ENCODE measurements at places on chromosomes 7 and 10.

DNA sequence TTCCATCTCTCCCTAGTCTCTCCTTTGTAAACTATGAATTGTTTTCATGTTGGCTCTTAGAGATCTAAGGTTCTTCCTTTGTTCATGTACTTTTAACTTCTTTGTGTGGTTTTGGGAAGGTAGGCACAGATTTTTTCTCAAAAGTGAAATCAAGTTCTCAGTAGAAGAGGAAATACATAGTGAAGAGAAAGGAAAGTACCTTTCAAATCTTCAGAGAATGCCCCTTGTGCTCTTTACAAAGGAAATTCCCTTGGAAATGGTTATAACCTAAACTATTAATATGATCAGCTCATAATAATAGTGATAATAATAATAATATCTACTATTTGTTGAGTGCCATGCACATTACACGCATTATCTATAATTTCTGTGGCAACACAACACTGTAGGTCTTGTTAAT, 318.5 kb downstream of the PRPF18 start:
- DNase-seq = no peak

DNA sequence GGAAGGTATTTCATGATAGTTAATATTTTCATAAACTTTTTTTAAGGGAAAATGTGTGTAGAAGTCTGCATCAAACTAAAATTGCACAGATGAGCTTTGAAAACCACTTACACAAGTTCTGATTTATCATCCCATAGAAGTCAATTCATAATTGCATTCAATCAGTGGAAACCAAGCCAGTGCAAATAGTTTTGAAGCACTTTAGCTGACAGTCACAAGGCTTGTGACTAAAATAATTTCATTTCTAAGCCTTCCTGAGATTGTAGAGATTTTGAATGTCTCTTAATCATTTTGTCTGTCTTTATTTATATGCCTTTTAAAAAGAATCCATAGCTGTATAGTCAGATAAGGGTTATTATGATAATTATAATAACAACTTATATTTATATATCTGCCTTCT, 41.4 kb downstream of the EXOC4 start:
- no peak for DNase-seq

DNA sequence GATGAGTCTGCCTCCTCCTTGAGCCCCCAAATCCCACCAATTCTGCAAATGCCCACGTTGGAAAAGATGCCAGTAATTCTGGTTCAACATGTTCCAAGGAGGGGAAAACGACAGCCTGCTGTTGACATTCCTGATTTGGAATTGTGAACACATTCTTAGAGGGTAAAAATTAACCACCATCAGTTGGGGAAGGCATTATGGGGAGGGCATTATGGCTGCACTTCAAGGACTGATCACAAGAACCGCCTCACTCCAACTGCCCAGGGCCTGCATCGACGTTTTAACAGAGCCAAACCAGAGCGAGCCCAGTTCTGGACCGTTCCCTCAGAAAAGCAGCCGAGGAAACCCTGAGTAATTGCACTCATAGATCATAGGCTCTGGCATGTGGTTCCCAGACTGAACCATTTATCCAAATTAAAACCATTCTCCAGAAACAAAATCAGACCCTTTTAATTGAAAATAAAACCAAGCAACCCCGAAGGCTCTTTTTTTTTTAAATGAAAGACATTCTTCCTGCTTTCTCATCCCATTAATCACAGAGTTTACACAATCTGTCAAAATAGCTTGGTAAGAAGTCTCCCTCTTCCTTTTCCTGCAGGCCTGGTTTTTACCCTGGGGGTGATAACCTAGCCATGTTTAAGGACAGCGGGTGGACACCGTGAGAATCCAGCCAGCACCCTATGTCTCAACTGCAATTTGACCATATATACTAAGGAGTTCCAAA, 8.0 kb downstream of the TNS3 start:
- no peak for DNase-seq

DNA sequence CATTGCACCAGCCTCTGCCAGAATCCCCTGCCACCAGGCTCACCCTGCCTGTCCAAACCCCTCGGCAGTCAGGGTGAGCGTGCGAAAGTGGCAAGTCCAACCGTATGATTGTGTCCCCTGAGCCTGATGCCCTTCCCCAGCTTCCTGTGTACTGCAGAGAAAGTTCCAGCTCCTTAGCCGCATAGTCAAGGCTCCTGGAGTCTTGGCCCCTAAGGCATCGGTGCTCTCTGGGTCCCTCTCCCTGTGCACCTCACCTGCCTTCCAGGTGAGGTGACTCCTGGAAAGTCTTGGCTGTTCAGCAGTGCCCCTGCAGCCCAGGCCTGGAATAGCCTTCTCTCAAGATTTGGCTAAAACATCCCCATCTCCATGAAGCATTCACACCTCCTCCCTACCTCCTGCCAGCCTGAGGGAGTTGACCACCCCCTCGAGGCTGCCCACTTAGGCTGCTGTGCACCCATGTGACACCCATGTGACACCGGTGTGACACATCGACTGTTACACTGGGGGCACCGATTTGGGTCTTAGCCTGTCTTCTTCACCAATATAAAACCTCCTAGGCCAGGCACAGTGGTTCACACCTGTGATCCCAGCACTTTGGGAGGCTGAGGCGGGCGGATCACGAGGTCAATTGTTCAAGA, 56.1 kb upstream of the ELN start:
- DNase-seq = no peak

DNA sequence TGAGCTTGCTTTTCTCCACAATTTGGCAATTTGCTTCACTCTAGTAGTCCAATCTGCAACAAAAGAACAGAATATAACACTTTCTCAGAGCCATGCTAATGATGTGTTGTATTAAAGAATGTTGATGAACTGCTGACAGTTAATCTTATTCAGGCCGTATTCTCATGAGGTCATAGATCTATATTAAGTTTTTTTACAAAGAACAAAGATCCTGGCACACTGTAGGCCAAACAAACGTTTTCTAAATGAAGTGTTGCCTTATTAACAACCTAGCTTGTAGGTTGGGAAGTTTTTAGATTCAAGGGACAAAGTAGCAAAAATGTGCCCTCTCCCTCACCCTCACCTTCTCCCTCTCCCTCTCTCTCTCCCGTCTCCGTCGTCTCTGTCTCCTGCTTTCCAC, 6.8 kb downstream of the HILPDA start:
- DNase-seq = no peak

DNA sequence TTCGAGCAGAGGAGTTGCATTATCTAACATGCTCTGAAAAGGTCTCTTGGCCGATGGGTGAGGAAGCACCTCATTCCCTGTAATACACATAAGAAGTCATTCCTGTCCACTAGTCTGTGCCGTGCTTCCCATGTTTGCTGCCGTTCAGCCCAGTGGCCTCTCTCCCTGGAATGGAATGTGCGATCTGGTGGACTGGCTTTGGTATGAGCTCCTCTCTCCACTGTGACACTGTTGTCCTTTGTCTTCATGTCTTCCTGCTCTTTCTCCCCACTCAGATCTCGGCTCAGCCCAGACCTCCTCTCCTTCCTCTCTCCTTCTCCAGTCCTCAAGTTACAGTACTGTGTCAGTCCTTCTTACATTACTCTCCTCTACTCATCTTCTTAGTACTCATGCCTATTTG, 192.8 kb upstream of the KLF6 start:
- no peak for DNase-seq

- no peak for DNase-seq
These were observed 10.2 kb downstream of the UMAD1 start for GRCh38 chr7:7650682-7651206.

- no peak for DNase-seq
These were observed 135.5 kb upstream of the FRMD4A start for GRCh38 chr10:14466257-14466656.

GRCh38 chr7:37848297-37848696, at the start of gene NME8:
TSS of gene NME8 (plus strand) at chr7:37848597. CDS start at chr7:37850267, 1,670 bp downstream.
- DNase-seq = no peak

GRCh38 chr7:111409714-111410422, 152.4 kb downstream of the IMMP2L start:
- DNase-seq = no peak

GRCh38 chr7:26348234-26348851, 56.7 kb downstream of the SNX10 start:
- DNase-seq = no peak

- no peak for DNase-seq
These were observed 67.6 kb downstream of the DNMBP start for GRCh38 chr10:99941942-99942820.

- no peak for DNase-seq
These were observed 63.0 kb downstream of the FAS start for GRCh38 chr10:89053555-89053954.

GRCh38 chr7:127391591-127392181, 822 bp downstream of the ZNF800 start:
- DNase-seq = no peak

DNA sequence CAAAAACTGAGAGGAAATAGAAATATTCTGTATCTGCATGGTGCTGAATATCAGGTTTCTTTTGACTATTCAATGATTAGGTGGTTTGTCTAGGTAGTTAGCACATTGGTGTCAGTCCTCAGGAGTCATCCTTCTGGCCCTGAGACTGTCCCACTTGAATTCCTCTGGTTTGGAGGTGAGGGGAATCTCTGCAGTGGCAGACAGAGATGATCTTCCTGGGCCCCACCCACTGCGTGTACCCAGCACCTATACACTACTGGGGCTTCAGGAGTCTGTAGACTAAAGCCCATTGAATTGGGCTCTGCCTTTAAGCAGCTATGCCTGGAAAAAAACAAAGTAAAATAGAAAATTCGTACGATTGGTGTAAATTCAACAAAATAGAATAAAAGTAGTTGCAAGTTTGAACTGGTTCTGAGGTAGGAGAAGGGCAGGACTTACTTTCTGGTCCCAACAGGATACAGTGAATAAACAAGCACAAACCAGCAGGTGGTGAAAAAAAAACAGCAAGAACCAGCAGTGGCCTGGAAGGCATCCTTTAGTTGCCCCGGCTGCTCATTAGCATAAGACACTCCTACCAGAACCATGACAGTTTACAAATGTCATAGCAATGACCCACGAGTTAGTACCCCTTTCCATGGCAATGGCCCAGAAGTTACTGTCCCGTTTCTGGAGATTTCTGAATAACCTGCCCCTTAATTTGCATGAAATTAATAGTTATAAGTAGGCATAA, 1.7 kb downstream of the LIPM start:
- DNase-seq = no peak

DNA sequence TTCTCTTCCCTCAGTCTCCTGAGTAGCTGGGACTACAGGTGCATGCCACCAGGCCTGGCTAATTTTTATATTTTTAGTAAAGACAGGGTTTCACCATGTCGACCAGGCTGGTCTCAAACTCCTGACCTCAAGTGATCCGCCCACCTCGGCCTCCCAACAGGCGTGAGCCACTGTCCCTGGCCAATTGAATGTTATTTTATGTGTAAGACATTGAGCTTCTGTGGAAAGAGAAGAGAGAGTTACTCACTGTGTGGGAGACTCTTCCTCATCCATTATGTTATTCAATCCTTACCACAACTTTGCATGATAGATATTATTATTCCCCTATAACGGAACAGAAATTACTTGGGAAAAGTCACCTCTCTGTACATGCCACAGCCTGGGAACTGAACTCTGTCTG, 32.6 kb upstream of the MXI1 start:
- no peak for DNase-seq

GRCh38 chr10:29619241-29619669, 15.5 kb downstream of the SVIL start:
- DNase-seq = no peak

- DNase-seq = no peak
These were observed 8.5 kb upstream of the AKR1D1 start for GRCh38 chr7:138067774-138068173.

DNA sequence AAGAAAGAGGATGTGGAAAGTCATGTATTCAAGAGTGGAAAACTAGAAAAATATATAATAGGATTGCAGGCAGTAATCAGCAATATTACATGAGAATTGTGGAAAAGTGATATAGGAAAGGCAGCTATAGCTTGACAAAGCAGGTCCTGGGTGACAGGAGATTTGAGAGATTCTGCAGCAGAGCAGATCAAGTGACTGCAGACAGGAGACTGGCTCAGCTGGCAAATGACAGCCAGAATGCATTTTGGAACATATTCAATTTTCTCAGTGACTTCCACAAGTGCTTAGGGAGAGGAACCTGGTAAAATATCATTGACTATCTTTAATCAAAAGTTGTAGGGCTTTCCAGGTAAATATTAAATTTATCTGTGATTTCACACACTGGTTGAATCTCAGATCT, 260.5 kb upstream of the CACNA2D1 start:
- DNase-seq = no peak

DNA sequence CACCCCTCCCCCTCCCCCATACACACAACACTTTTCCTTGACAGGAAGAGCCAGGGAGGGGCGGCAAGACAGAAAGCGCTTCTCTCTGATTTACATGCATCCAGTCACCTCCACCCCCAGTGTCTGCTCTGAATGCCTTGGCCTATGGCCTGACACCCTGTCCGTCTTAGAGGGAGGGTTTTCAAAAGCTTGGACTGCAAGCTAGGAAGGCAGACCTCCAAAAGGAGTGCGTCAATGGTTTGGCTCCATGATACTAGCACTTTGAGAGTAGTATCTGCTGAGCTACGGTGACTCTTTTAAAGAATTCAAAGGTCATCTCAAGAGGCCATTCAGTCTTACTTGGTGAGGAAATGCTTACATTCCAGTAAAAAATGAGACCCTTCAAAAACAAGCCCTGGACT, 20.3 kb upstream of the PAX2 start:
- DNase-seq = no peak

DNA sequence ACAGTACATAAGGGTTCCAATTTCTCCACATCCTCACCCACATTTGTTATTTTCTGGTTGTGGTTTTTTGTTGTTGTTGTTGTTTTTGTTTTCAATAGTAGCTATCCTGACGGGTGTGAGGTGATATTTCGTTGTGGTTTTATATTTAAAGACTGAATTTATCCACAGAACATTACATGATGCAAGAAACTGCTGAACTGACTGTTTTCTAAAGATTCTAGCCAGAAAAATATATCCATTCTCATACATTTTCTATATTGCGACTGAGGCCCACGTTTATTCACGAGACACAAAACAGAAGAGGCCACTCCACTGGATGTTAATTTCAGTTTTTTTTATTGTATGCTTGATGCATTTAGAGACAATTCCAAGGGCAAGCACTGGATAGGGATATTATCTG, 69.8 kb downstream of the SCRN1 start:
- DNase-seq = no peak
